SJSA1 (cell line): ENCODE measurements at places on chromosomes 1 and 21. TPM values are rescaled to one million over a fixed set of nuclear protein-coding genes. Genes with fewer than 3 reads are reported as not detected.
A peak's percentile ranks its signal among the peaks of the same experiment; 100 is the strongest.

SOX13 gene
- total RNA-seq: 9.0 and 15.5 TPM in 2 replicates

DNA sequence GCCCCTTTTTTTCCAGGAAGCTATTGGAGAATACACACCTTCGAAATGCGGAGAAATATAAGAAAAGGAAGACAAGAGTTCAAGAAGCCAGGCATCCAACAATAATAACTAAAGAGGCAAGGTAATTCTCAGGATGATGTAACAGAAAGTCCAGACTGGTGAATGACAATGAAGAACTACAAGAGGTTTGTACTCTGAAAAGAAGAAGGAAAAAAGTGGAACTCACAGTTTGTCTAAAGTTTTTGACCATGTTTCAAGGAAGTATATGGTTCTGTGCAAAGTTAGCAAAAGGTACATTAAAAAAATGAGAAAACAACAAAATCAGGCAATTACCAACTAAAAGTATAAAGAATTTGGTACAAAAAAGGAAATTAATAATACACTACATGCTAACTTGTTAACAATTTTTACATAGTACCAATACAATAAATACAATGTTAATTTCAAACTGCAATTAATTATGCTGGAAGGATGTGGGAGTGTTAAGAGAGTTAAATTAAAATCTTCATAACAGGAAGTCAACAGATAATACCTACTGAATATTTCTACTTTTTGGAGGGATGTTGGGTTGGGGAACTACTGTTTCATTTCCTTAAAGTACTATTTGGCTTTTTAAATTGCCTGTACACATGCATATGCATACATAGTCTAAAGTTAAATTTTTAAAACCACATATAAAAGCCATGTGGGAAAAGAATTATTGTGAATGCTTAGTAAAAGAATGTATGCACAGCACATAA is 12.9 kb upstream of the CD55 start:
- no peaks in the 10 kb centered on the region for H3K27me3 ChIP-seq
- H3K4me3 ChIP-seq: no peak overlapping the region
- no peaks in the 10 kb centered on the region for H3K36me3 ChIP-seq
- no peak for DNase-seq
- peaks cover 39% of the 10 kb centered on the region for H3K4me1 ChIP-seq

CFAP298 gene
- total RNA-seq: 30.3 and 63.1 TPM in 2 replicates

DNA sequence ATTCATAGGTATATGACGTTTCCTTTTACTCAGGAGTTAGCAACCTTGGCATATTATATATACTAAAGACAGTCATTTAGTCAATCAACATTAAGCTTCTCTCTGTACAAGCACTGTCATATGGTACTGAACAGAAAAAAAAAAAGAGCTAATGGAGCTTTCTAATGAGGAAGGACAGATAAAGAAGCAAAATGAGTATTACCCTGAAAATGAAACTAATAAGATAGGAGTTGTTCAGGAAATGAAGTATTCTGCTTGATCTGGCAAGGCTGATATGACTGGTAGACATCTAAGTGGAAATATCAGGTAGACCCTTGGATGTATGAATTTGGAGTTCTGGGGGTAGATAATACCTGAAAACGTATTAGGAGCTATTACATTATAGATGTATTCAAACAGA is 4.3 kb upstream of the IKBKE start:
- no peak overlapping the region for H3K4me3 ChIP-seq
- no peak overlapping the region for H3K27ac ChIP-seq
- H3K36me3 ChIP-seq: peaks cover 21% of the 10 kb centered on the region
- H3K4me1 ChIP-seq: peaks cover 14% of the 10 kb centered on the region
- DNase-seq: no peak

DNA sequence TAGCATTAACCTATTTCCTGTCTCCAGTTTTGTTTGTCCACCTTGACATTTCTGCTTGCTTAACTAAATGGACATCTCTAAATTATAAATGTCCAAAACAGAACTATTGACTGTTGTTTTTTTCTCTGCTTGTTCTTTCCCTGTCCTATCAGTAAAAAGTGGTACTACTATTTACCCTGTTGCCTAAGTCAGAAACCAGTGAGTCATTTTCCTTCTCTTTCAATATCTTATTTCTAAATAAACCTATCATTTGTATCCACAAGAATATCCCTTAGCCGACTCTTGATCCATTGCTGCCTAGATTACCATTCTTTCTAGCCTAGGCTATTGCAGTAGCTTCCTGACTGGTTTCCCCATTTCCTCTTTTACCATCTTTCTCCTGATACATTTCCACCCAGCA is 22.5 kb downstream of the MIER1 start:
- H3K4me1 ChIP-seq: peaks cover 29% of the 10 kb centered on the region
- peaks cover 76% of the 10 kb centered on the region for H3K36me3 ChIP-seq
- no peak overlapping the region for H3K4me3 ChIP-seq
- no peak for DNase-seq
- no peak overlapping the region for H3K27ac ChIP-seq

DIO1 gene
- total RNA-seq: not detected in 2 replicates

GRCh38 chr1:67724928-67725560 is 40.0 kb downstream of the GADD45A start:
- H3K27ac ChIP-seq: peak overlapping the region; percentile 43
- peaks cover 28% of the 10 kb centered on the region for H3K36me3 ChIP-seq
- peak; percentile 67 for DNase-seq
- H3K4me3 ChIP-seq: no peak overlapping the region

DNA sequence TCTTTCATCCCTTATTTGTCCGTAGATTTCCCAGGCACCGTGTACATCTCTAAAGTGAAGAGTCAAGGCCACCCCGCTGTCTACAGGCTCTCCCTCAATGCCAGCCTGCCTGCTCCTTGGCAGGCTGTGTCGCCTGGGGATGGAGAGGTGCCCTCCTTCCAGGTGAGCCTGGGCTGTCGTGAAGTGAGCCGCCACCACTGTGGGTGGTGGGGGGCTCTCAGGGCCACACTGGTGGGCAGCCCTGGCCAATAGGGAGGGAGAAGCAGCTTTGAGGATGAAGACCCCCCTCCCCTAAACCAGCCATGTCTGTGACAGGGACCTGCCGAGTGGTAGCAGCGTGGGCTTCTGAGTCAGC is 46.2 kb downstream of the DISP3 start:
- H3K27ac ChIP-seq: no peak overlapping the region
- peaks cover 10% of the 10 kb centered on the region; the same call in 1 of the 2 replicates for H3K27me3 ChIP-seq
- DNase-seq: no peak
- H3K4me3 ChIP-seq: no peak overlapping the region

SLC9C2 gene
- total RNA-seq: not detected in 2 replicates

GRCh38 chr1:10791105-10791951 is 5.1 kb downstream of the CASZ1 start:
- DNase-seq: no peak
- H3K36me3 ChIP-seq: no peaks in the 10 kb centered on the region
- H3K27ac ChIP-seq: no peak overlapping the region
- no peak overlapping the region for H3K4me3 ChIP-seq
- peaks cover 14% of the 10 kb centered on the region for H3K4me1 ChIP-seq

DNA sequence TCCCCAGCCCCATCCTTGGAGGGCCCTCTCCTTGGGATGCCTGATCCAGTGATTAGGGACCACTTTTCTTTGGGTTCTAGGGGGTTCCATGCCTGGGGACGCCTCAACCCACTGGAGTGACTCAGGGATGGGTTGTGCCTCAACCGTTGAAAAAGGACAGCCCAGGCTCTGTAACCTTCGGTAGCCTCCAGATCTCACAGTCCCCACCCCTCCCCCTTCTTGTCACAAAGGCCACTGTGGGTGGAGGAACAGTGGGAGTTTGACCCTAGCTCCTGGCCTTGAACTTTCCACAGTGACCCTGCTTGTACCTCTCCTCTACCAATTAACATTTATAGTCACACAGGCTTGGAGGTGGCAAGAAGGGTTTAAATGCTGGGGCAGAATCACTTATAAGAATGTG is 2.6 kb upstream of the RORC start:
- no peak overlapping the region for H3K27ac ChIP-seq
- H3K4me3 ChIP-seq: no peak overlapping the region
- peaks cover under 1% of the 10 kb centered on the region for H3K4me1 ChIP-seq
- DNase-seq: no peak

SLAMF6 gene
- not detected in 2 replicates for total RNA-seq

PLA2G2C gene
- not detected in 2 replicates for total RNA-seq

RHD gene
- total RNA-seq: not detected in 2 replicates

- H3K27me3 ChIP-seq: no peaks in the 10 kb centered on the region
- no peak for DNase-seq
- H3K27ac ChIP-seq: no peak overlapping the region
- H3K4me3 ChIP-seq: no peak overlapping the region
- peaks cover 37% of the 10 kb centered on the region for H3K4me1 ChIP-seq
Measured at GRCh38 chr21:42055425-42055824, 15.7 kb upstream of the UMODL1 start.

- no peak overlapping the region for H3K27ac ChIP-seq
- no peak overlapping the region for H3K4me3 ChIP-seq
- H3K4me1 ChIP-seq: no peaks in the 10 kb centered on the region
- DNase-seq: no peak
- no peaks in the 10 kb centered on the region for H3K36me3 ChIP-seq
- H3K27me3 ChIP-seq: no peaks in the 10 kb centered on the region
Measured at GRCh38 chr1:244801246-244801645, 34.2 kb upstream of the COX20 start.

- no peaks in the 10 kb centered on the region for H3K36me3 ChIP-seq
- no peaks in the 10 kb centered on the region for H3K27me3 ChIP-seq
- peaks cover 8% of the 10 kb centered on the region for H3K4me1 ChIP-seq
- no peak overlapping the region for H3K27ac ChIP-seq
- no peak overlapping the region for H3K4me3 ChIP-seq
Measured at GRCh38 chr21:33375101-33375644, 28.0 kb upstream of the IFNGR2 start.

AADACL4 gene
- total RNA-seq: not detected in 2 replicates

MRPL37 gene
- total RNA-seq: 133 and 157 TPM in 2 replicates

GRCh38 chr1:203713125-203713524 is 51.9 kb upstream of the LAX1 start:
- H3K4me3 ChIP-seq: no peak overlapping the region
- no peak overlapping the region for H3K27ac ChIP-seq
- DNase-seq: no peak
- no peaks in the 10 kb centered on the region for H3K27me3 ChIP-seq
- peaks cover 92% of the 10 kb centered on the region for H3K36me3 ChIP-seq

- H3K27me3 ChIP-seq: peaks cover 68% of the 10 kb centered on the region
- H3K4me1 ChIP-seq: peaks cover 19% of the 10 kb centered on the region
- H3K36me3 ChIP-seq: no peaks in the 10 kb centered on the region
- H3K27ac ChIP-seq: no peak overlapping the region
Measured at GRCh38 chr1:220529521-220530020, 1.6 kb downstream of the MARK1 start.

DNA sequence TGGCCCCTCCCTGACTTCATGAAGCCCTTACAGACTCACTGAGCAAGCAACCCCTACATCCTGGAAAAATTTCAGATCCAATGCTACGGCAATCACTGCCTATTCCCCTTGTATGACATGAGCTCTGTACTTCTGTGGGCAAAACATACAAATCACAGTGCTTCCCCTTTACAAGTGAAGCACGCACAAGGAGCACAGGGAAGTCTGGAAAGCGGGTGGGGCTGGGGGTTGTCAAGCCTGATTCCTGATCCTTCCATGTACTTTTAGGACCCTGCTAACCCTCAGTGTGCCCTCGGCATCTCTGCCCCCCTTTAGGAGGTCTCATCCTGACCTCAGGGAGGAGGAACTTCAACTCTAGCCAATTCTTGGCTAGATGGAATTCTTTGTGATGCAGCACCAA is 405.7 kb upstream of the POU3F1 start:
- no peak for DNase-seq
- peaks cover 36% of the 10 kb centered on the region for H3K4me1 ChIP-seq
- no peak overlapping the region for H3K4me3 ChIP-seq

LIN28A gene
- not detected in 2 replicates for total RNA-seq

DNA sequence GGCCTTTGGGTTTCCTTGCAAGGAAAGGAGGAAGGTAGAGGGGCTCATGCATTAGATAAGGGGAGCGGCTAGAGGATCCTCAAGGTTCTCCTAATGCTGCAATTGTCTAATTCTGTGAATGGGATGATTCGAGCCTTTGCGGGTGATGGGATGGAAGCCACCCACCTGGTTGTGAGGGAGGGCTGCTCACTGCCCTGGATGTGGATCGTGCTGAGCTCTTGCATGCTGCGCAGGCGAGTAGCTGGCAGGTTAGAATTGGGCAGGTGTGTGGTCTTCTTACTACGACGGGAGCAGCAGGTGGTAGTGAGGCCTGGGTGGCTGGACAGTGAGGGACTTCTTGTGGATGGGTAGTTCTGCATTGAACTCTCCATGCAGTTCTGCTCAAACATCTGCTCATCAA is 21.2 kb downstream of the DDX20 start:
- no peak overlapping the region for H3K27ac ChIP-seq
- H3K4me1 ChIP-seq: peaks cover 34% of the 10 kb centered on the region
- no peak overlapping the region for H3K4me3 ChIP-seq
- no peaks in the 10 kb centered on the region for H3K36me3 ChIP-seq
- DNase-seq: no peak

DNA sequence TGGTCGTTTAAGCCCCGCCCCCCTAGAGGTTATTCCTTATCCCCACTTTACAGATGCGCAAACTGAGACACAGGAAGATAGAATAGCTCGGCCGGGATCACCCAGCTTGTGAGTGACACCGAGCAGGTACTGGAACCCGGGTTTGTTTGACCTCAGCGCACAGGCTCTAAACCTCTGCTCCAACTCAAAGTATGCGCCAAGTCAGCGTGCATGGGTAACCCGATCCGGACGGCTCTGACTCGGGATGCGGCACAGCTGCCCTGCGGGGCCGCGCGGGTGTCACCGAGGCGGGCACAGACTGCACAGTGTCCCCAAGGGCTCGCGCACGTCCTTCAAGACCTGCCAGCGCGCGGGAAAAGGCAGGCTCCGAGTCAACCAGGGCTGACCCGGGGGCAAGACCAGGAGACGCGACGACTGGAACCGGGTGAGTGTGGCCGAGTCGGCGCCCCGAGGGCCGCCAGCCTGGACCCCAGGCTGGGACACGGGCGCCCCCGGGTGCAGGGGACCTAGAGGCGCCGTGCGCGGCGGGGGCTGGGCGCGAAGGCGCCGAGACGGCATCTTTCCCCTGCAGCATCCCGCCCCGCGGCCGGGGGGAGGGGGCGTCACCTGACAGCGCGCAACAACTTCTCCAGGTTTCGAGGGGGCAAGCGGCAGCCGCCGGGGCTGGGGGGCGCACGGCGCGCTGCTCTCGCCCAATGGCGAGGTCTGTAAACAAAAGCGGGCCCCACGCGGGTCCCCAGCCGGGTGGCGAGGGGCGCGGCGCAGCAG is 101.9 kb upstream of the SOD1 start:
- peaks cover 14% of the 10 kb centered on the region for H3K27me3 ChIP-seq
- peak overlapping the region; percentile 82 for H3K4me3 ChIP-seq
- H3K27ac ChIP-seq: no peak overlapping the region
- DNase-seq: no peak

GRCh38 chr1:54499360-54500106 is 48.5 kb upstream of the ACOT11 start:
- DNase-seq: no peak
- peaks cover 3% of the 10 kb centered on the region; the same call in 1 of the 2 replicates for H3K27me3 ChIP-seq
- peaks cover 9% of the 10 kb centered on the region for H3K4me1 ChIP-seq
- H3K4me3 ChIP-seq: peak overlapping the region; percentile 14

- H3K27ac ChIP-seq: no peak overlapping the region
- H3K27me3 ChIP-seq: no peaks in the 10 kb centered on the region
- no peaks in the 10 kb centered on the region for H3K4me1 ChIP-seq
- no peak overlapping the region for H3K4me3 ChIP-seq
Measured at GRCh38 chr1:107683191-107683657, 281.8 kb downstream of the VAV3 start.

- no peak for DNase-seq
- H3K27ac ChIP-seq: no peak overlapping the region
- no peaks in the 10 kb centered on the region for H3K4me1 ChIP-seq
- H3K27me3 ChIP-seq: no peaks in the 10 kb centered on the region
Measured at GRCh38 chr1:46081619-46082018, 50.8 kb downstream of the PIK3R3 start.

GRCh38 chr1:233442026-233442780 is 114.7 kb downstream of the MAP3K21 start:
- H3K36me3 ChIP-seq: no peaks in the 10 kb centered on the region
- DNase-seq: no peak
- no peaks in the 10 kb centered on the region for H3K27me3 ChIP-seq
- H3K4me1 ChIP-seq: no peaks in the 10 kb centered on the region
- no peak overlapping the region for H3K4me3 ChIP-seq
